ENCODE measurements at places on chromosomes 4 and X.

DNA sequence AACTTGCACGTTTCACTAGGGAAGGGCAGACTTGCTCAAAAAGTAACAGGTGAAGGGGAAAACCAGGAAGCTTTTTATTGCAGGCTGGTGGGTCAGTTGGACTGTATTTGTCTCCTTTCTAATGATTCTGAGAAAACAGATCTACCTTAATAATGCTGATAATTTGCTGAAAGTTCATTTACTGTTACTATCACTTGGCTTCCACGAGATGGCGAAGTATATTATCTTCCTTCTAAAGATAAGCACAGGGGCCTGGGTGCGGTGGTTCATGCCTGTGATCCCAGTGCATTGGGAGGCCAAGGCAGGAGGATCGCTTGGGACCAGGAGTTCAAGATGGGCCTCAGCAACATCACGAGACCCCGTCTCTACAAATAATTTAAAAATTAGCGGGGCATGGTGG is 16.4 kb downstream of the CCKAR start:
- DNase-seq: no peak

- no peak for DNase-seq
Measured at GRCh38 chrX:128020701-128021100, 31.5 kb downstream of the ACTRT1 start.

- DNase-seq: no peak
Measured at GRCh38 chr4:123941306-123941705, 544.7 kb downstream of the SPRY1 start.

- DNase-seq: no peak
Measured at GRCh38 chr4:189445613-189446012, 495.1 kb upstream of the FRG1 start.

DNA sequence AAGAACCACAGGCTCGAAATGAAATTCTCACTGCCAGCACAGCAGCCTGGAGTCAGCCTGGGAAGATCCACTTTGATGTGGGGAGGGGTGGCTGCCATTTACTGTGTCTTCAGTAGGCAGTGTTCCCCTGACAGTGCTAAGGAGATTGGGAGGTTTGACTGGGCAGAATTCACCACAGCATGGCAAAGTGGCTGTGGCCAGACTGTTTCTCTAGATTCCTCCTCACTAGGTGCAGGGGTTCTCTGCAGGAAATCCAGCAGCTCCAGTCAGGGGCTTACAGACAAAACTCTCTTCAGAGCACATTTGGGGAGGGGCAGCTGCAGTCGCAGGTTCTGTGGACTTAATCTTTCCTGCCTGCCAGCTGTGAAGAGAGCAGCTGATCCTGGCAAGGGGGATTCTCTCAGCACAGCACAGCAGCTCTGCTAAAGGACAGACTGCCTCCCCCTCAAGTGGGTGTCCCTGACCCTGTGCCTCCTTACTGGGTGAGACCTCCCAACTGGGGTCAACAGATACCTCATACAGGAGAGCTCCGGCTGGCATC is 1174.0 kb downstream of the RAPGEF2 start:
- DNase-seq: no peak

- no peak for DNase-seq
Measured at GRCh38 chr4:89303814-89304388, 3.7 kb downstream of the GPRIN3 start.

GRCh38 chr4:105568584-105568983 is 16.2 kb downstream of the ARHGEF38 start:
- no peak for DNase-seq

DNA sequence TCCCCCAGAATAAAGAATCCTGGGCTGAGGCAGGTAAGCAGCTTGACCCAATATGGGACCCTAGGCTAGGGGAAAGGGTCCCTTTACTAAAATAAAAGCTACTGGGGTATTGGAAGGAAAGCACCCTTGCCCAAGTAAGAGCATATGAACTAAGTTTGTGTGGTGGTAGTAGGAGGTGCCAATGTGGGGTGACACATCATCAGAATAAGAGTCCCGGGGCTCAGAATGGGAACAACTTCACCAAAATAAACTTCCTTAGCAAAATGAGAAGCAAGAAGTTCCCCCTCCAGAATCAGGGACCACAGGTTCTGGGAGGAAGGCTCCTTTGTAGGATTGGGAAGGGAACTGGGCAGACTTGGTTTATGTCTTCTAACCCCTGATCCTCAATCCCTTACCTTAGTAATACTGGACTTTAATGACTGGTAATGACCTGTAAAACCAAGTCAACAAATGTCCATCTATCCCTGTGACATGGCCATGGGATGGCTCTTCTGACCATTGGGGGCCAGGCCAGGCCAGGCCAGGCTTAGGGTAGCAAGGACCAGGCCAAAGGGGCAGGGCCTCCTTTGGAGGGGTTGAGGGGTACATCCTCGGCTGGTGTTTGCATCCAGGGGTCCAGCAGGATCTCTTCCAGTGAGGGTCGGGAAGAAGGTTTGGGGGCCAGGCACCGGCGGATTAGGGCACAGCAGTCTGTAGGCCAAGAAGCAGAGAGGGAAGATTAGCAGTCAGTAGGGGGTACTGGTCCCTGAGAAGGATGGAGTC is 2.3 kb upstream of the SLC35A2 start:
- DNase-seq: no peak

GRCh38 chr4:141417387-141417786 is 196.7 kb downstream of the ZNF330 start:
- DNase-seq: no peak

DNA sequence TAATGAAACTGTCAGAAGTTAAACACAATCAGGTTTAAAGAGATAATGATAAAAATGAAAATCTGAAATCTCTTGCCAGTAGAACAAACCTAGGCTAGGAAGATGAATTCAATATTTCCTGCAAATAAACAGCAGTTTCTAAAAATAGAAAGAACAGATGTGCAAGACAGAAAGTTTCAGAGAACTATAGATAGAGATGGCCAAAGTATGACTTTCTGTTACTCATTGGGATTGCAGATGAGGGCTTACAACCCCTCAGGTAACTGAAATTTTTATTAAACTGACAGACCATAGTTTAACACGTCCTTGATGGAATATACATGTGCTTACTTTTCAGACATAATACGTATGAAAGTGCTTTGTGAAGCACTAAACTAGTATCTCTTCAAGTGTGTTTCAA is 82.3 kb upstream of the PPARGC1A start:
- DNase-seq: no peak

DNA sequence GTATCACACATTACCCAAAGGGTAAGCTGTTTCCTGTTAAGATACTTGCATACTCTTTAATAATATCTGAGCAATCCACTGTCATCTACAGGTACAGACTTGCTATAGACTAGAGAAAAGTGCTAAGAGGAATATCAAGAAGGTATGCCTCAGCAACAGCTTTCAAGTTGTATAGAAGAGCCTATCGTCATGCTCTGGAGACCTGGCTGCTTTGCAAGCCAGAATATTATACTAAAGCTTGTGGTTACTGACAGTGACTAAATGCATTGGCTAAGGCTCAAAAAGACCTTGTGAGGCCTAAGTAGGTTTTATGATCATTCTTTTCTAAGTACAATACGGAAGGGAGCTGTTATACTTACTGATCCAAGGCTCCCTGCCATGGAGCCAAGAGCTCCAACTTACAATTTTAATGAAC is 11.3 kb downstream of the LAMP2 start:
- DNase-seq: peak; percentile 8

DNA sequence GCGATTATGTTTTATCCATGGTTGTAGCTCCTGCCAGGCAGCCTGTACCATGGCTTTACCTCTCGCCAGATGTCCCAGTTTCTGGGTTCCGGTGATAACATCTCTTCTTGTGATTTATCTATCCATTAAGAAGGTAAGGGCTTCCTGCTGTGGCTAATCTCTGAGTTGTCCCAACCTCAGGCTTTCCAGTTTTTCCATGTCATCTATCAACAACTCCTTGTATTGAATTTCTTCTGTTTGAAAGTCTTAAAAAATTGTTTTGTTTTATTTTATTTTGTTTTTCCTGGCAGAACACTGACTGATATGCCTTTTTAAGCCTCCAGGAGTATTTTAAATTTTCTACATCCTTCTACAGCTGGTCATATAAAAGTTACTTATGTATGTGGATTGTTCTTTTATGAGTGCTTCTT is 241.9 kb downstream of the ANTXR2 start:
- no peak for DNase-seq

DNA sequence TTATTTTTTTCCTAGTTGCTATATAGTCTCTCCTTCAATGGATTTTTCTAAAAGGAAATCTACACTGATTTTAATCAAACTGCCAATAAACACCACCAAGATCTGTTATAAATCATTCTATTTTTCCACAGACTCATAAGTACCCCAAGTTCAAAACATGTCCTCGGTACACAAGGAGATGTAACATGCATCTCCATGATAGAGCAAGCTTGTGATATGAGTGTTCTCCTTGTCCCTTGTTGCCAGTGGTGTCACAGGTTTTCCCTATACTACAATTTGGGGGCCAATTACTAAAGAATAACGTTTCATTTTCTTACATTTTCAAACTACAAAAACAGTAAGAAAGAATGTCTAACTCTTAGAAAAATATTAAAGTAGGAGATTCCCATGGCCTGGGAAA is 491 bp downstream of the ARHGEF6 start:
- no peak for DNase-seq

DNA sequence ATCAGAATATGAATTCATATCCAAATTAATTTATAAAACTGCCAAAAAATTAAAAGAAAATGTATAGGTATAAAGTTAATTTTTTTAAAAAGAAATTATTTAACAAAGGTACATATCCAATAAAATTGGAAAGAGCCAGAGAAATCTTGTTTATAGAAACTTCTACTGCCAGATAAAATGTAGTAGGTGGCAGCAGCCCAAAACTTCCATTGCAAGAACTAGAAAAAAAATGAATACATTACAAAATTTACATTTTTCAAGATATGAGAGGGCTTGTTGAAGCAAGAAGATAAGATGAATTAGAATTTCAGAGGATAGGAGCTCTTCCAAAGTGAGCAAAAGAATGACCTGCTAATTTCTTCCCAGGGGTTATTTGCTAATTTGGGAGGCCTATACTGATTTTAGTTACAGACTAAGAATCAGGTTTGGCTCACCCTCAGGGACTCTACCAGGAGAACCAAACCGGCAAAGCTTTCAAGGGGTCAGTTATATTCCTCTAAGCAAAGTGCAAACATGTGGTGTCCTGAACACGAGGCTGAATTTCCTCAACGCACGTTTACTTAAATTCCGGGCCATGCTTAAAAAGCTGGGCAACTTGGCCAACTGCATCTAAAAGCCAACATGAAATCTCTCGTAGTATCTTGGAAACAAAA is 17.5 kb downstream of the ANKRD50 start:
- DNase-seq: no peak

DNA sequence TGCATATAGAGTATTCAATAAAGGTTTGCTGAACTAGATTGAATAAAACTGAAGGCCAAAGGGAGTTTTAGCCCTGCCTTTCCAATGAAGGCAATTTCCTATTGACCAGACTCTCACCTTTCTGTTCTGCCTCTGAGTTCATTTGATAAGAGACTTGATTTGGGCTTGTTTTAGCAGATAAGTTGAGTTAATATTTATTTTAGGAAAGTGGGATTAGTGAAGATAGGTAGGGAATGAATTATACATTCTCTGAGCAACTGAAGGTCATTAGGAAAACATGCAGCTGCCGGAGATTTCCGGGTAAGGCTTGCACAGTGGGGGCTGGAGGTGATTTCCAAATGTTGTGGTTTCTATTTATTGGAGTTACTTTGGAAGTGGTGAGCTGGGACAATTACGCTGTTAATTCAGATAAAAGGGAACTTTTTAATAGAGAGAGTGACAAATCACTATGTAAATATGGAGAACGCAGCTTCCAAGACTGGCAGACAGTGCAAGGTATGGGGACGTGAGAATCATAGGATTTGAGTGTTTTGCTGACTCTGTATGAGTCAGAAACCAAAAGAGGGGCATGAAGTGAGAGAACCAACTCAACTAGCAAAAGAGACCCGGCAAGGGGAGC is 553.6 kb upstream of the BOD1L1 start:
- no peak for DNase-seq

DNA sequence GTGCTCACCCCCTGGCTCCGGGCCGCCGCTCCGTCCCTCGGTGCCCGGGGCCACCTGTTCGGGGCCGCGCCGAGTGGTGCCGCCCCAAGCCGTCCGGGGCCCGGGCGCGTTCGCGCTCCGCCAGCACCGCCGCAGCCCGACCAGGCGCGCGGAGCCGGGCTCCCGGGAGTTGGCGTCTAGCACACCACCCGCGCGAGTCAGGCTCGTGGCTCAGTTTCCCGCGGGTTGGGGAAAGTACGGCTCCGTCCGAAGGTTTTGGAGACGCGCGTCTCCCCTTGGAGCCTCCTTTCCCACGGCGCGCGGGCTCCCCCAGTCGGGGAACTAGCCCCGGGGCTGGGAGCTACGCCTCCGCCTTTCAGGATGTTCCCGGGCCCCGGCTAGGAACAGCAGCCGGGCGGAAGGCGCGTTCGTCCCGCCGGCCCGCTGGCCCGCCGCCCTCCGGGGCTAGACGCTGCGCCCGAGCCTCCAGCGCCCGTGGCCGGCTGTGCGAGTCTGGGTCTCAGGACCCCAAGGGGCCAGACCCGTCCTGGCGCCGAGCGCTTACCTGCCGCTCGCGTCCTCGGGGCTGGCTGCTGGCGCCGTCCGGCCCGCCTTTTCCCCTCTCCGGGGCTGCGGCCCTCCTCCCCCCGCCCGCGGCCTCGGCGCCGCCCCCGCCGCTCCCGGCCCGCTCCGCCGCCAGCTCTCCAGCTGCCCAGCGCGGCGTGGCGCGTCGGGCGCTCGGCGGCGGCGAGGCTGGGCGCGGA is at the start of gene ADGRG2:
Gene ADGRG2 (minus strand): TSS at position 571 of the 743 bp plus-strand sequence. CDS start 53,634 bp downstream, outside the sequence.
- no peak for DNase-seq

DNA sequence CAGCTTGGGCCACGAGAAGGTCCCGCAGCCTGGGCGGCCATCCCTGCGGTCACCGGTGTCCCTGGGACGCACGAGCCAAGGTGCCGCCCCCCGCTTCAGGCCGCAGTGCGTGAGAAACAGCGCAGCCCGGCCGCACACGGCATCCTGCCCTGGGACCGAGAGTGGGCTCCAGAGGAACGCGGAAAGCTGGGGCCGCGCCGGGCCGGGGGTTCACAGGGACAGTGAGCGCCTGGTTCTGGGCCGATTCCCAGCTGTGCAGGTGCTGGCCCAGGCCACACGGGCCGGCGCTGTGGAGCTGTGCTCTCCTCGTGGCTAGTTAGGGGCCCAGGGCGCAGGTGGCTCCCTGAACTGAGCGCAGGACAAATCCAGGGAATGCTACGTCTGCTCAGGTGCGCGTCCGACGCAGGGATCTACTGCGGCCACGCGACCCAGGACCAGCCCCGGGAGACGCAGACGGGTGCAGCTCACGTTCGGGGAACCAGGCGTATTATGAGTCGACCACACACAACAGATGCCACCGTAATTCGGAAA is 25.8 kb upstream of the GTPBP6 start:
- no peak for DNase-seq

DNA sequence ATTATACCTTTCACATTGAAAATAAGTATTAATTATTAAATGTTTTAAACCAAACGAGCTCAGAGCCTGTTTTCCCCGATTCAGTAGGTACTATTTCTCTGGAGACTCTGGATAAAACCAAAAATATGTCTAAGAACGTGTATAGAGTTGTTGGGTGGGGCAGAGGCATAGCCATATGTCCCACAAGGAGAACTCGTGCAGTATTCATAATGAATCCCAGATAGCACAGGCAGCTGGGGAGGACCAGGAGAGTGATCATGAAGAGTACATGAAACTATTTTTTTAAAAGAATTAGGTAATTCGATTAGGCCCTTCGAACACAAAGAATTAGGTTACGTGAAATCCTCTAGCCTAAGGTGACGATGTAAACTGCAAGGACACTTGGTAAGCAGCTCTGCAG is 76.1 kb downstream of the CLDN22 start:
- no peak for DNase-seq

Measured in germinal center (tissue), 1 donor.